EL (cell line): ENCODE measurements at places on chromosomes 11 and 22.
A peak's percentile ranks its signal among the peaks of the same experiment; 100 is the strongest.

DNA sequence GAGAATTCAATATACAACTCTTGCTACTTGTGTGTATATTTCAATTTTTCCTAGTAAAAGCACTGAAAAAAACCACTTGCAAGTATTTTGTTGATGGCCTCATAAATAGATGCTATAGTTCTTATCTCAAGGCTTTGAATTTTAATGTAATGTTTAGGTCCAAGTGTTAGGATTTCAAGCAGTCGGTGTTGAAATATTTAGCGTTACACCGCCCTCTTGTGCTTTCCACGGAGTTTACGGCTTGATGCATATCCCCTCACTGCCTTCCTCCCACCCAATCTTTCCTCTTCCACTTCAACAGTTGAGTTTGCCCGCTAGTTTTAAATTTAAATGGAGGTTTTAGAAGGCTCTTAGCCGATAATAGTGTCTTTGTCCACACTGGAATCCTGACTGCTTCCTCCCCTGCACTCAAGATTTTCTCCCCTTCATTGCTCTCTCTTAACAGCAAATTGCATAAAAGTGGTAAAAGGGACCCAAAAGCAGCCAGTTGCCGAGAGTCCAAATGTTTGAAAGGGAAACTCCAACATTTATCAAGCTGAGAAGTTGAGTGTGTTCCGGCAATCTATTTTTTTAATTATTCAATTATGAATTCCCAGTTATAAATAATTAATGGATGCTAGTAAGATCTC lies 25.9 kb upstream of the HTATIP2 start:
- peak; percentile 26 for DNase-seq

- DNase-seq = no peak
These were observed 3.8 kb upstream of the SHISAL1 start for GRCh38 chr22:44316393-44317122.

DNA sequence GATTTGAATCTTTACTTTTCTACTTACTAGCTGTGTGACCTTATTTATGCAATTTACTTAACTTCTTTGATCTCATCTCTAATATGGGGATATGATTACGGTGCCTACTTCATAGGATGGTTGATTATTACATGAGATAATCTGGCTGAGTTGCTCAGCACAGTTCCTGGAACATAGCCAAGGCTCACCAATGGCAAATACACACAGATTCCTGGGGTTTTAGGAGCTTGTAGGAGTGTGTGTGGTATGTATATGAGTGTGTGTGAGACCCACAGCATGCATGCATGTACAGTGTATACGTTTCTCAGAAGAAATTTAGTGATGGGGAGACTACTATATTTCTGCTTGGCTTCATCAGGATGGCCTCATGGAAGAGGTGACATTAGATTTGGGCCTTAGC lies 256.9 kb downstream of the KIRREL3 start:
- DNase-seq = peak; percentile 14

DNA sequence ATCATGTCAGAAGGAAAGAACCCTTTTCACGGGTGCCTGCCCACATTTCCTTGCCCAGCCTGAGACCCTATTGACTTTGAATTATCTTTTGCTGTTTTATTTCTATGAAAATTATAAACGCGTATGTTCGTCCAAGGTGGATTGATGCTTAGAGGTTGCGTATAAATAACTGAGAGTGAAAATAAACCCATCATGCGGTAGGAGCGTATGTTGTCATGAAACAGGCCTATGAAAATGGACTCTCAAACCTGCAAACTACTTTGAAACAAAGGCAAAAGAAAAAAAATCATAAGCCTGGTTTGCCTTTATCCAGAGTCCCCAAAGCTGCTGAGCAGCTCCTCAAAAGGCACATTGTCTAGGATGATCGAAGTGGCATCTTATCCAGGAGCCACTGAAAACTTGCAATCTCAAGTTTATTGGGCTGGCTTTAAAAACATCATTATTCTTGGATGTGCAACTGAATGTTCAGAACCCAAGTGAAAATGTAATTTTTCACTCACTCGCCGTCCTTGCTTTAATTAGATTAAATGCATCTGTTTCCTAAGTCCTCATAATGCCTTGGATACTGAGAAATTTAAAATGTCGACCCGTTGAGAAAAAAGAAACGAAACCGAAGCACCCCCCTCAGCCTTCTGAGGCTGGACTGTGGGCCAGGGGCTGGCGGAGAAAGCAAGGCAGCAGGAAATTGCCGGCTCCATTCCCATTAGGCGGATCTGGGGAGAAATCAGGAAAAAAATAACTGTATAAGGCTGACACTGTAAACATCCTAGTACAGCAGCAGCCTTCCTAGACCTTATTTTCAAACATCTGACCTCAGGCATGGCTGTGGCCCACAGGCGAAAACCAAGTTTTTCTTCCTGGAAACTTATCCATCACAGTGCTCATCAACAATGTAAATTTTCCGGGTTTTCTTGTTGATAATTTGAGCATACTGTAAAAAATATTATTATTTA lies 82.9 kb upstream of the PPARA start:
- DNase-seq = peak; percentile 47

- no peak for DNase-seq
These were observed 55.2 kb upstream of the SLC22A12 start for GRCh38 chr11:64535811-64536210.

GRCh38 chr22:38734421-38735100 lies 21.2 kb downstream of the SUN2 start:
- DNase-seq = no peak

DNA sequence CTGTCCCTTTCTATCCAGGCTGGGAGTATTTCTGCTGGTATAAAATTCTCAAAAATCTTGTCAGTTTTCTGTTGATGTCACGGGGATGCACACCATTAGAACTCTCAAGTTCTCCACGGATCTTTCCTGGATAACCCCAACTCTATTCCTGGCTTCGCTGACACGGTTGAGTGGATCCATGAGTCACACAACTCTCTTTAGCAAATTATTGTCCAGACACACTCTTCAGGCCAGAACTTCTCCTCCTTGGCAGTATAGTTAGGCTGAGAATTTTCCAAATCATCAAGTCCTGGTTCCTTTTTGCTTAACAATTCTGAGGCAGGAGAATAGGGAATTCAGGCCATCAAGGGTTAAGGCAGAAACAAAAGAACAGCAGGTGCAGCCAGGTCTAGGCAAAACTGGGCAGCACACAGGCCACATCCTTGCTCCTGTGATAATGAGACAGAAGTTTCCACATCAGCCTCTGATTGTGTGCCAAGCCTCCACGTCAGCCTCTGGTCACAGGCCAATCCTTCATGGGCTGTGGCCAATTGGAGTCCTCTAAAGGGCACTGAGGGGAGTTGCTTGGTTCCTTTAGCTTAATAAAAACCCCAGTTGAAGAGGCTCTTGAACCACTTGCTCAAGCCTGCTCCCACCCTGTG lies 5.7 kb upstream of the ACAT1 start:
- peak; percentile 86 for DNase-seq

DNA sequence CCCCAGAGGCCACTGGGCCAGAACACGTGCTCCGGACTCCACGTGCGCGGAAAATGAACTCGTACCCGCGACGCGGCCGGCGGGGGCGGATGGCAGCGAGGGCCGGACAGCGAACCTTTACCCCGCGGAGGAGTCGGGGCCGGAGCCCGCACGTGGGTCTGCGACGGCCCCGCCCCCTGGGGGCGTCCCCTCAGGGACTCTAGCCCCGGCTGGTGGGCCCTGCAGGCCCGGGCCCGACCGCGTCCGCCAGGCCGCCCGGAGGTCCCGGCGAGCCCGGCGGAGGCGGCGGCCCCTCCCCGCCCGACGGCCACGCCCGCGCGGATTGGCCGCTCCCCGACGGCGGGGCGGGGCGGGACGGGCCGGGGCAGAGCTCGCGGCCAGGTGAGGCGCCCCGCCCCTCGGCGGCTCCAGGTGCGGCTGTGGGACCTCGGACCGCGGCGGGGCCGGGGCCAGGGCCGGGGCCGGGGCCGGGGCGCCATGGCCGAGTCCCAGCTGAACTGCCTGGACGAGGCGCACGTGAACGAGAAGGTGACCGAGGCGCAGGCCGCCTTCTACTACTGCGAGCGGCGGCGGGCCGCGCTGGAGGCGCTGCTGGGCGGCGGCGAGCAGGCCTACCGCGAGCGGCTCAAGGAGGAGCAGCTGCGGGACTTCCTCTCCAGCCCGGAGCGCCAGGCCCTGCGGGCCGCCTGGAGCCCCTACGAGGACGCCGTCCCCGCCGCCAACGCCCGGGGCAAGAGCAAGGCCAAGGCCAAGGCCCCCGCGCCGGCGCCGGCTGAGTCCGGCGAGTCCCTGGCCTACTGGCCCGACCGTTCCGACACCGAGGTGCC lies at the start of gene FAM83F:
FAM83F (plus strand) TSS at position 389 of the 827 bp plus-strand sequence; CDS start at position 478, 89 bp downstream.
- DNase-seq = no peak

- DNase-seq = no peak
These were observed 26.8 kb downstream of the PAK1 start for GRCh38 chr11:77446911-77447629.

- DNase-seq = no peak
These were observed 5.8 kb upstream of the LGALS1 start for GRCh38 chr22:37669586-37669985.

- DNase-seq = peak; percentile 7
These were observed 143.4 kb upstream of the ANO3 start for GRCh38 chr11:26188554-26188953.

DNA sequence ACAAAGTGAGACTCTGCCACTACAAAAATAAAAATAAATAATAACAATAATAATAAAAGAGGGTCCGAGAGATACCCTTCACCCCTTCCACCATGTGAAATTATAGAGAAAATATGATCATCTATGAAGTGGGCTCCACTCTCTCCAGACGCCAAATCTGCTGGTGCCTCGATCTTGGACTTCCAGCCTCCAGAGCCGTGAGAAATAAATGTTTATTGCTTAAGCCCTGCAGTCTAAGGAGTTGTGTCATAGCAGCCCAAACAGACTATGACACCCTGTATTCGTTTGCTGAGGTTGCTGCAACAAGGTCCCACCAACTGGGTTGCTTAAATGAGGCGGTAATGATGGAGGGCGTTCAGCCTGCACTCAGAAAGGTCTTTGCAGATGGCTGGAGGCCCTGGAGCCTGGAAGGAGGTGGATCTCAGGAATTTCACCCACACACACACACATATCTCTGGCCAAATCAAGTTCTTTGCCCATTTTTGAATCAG lies 7.6 kb upstream of the SEPTIN5 start:
- no peak for DNase-seq

DNA sequence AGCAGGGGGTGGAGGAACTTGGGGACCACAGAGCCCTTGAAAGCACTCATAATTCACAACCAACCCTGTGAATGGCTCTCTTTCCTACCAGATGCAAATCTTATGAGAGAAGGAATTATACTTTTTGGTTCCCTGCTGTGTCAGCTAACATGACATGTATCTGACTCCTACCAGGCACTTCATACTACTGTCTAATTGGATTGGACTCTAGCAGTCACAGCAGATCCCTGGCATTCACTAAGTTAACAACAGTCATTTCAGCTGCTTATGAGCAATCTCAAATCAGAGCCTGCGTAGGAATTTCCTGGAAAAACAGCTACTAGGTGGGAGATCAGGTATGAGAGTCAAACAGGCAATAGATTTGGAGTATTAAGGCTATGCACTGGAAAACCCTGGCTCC lies 11.1 kb upstream of the ENDOD1 start:
- no peak for DNase-seq

- DNase-seq = no peak
These were observed 100.1 kb downstream of the NAT10 start for GRCh38 chr11:34205326-34206035.

- no peak for DNase-seq
These were observed 263.9 kb downstream of the SBF2 start for GRCh38 chr11:10030122-10030490.

GRCh38 chr11:117647872-117648271 lies 149.1 kb downstream of the DSCAML1 start:
- DNase-seq = no peak

GRCh38 chr11:77053217-77054015 lies 13.4 kb upstream of the CAPN5 start:
- DNase-seq = no peak

GRCh38 chr11:120385110-120385509 lies 48.9 kb downstream of the ARHGEF12 start:
- peak; percentile 21 for DNase-seq

DNA sequence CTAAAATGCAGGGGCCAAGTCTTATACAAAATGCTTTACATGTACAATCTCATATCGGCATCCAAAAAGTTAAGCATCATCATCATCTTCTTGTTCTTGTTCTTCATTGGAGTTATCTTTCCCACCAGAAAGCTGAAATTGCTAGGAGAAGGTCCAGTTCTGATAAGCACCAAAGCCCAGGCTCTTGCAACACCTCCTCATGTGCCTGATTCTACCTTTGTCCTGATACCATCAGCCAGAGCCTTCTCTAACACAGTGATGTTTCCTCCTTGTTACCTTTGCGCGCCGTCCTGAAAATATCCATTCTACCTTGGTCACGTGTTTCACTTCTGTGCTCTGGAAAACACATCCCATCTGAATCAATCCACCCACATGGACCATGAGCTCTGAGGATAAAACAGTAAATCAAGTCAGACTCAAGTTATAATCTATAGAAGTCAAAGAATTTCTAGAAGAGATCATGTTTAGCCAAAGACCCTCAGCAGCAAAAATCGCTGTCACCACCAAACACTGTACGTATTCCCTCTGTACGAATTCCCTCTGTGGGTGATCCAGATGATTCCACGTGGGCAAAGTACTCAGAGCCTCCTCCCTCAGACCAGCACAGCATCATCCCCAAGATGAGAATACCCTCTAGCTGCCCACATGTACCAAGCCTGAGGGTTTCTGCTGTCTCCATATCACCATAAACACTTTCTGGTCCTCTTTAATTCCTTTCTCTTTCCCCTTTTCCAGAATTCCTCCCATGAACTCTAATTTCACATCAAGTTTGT lies 19.0 kb downstream of the JAML start:
- DNase-seq = no peak

- peak; percentile 99 for DNase-seq
These were observed 26.3 kb upstream of the GNB1L start for GRCh38 chr22:19880786-19881569.

GRCh38 chr11:58994171-58994570 lies 54.9 kb downstream of the GLYATL1 start:
- no peak for DNase-seq

DNA sequence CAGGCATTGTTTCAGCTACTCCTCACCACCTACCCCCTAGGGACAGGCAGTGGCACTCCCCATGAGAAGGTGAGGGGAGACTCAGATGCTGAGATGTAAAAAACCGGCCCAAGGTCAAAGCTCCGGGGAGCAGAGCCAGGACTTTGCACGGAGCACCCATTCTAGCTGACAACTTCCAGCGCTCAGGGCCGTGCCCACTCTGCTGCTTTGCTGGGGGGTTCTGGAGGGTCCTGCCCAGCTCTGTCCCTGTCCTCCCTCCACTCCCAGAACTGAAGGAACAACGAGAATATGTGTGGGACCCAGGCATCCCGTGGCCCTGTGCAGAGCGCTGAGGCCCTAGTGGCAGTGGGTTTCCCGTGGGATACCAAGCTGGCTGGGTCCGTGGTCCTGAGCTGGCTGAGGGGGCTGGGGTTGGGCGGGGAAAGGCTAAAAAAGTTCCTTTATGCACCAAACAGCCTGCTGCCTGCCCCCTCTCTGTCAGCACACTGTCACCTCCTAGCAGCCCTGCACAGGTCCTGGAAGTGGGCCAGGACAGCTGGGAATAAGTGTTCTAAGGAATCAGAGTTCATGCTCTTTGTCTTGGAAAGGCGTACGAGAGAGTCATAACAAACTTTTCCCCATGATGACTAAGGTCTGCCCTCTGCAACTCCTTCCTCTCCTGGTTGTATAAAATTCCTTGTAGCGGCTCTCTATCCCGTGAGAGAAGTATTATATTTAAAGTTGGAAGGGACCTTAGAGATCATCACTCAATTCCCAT lies 1.9 kb downstream of the MS4A10 start:
- peak; percentile 73 for DNase-seq

- DNase-seq = no peak
These were observed 164.7 kb upstream of the B3GAT1 start for GRCh38 chr11:134576721-134577171.
